Ascending aorta (tissue), 2 donors: ENCODE measurements at places on chromosomes 2 and 18. TPM values are rescaled to one million over a fixed set of nuclear protein-coding genes. Genes with fewer than 3 reads are reported as not detected.

GRCh38 chr2:127657232-127657595, 11.3 kb downstream of the GPR17 start:
- H3K4me1 ChIP-seq, result peaks cover 43% of the 10 kb centered on the region
- H3K27ac ChIP-seq, result peak overlapping the region; percentile 3
- H3K36me3 ChIP-seq, result peaks cover 49% of the 10 kb centered on the region
- no peak overlapping the region for H3K4me3 ChIP-seq
- DNase-seq, result no peak
- no peaks in the 10 kb centered on the region for H3K27me3 ChIP-seq

GRCh38 chr2:8252997-8253694, 428.7 kb upstream of the ID2 start:
- no peaks in the 10 kb centered on the region for H3K36me3 ChIP-seq
- H3K4me1 ChIP-seq, result peaks cover under 1% of the 10 kb centered on the region
- no peak overlapping the region for H3K27ac ChIP-seq
- H3K27me3 ChIP-seq, result no peaks in the 10 kb centered on the region
- H3K4me3 ChIP-seq, result no peak overlapping the region

- no peak overlapping the region for H3K27ac ChIP-seq
- no peaks in the 10 kb centered on the region for H3K4me1 ChIP-seq
- no peaks in the 10 kb centered on the region for H3K27me3 ChIP-seq
- H3K36me3 ChIP-seq, result peaks cover 59% of the 10 kb centered on the region
- no peak for DNase-seq
These were observed 248.9 kb downstream of the GLI2 start for GRCh38 chr2:120984452-120985173.

The KIF5C gene
- total RNA-seq, result 6.2 TPM

DNA sequence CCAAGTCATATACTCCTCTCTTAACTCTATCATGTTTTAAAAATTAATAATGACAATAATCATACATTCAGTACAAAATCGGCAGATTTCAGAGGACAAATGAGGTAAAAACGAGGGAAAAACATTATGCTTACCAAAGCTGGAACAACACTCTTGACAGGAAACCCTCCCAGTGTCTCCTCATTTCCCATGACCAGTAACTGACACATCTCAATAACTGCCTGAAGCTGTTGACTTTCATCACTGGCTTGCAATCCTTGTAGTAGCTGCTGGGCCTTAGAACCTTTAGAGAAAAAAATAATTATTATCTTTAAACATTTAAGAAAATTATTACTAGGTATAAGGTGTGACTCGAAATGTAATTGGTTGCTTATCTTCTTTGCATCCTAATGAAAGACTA, 103.6 kb downstream of the TRIP12 start:
- H3K4me1 ChIP-seq, result no peaks in the 10 kb centered on the region
- no peak overlapping the region for H3K27ac ChIP-seq
- H3K27me3 ChIP-seq, result no peaks in the 10 kb centered on the region
- no peak for DNase-seq
- H3K4me3 ChIP-seq, result no peak overlapping the region

The EVX2 gene
- total RNA-seq, result not detected

The TFCP2L1 gene
- total RNA-seq, result 5.5 TPM
